Activated naive CD8-positive, alpha-beta T cell treated with anti-CD3 and anti-CD28 coated beads, Interleukin-2, amount 50 U/mL, for 16 hours (primary cell): ENCODE measurements at places on chromosomes 13 and 19.

- DNase-seq = no peak
These were observed 3.6 kb downstream of the ARHGAP45 start for GRCh38 chr19:1070576-1070930.

DNA sequence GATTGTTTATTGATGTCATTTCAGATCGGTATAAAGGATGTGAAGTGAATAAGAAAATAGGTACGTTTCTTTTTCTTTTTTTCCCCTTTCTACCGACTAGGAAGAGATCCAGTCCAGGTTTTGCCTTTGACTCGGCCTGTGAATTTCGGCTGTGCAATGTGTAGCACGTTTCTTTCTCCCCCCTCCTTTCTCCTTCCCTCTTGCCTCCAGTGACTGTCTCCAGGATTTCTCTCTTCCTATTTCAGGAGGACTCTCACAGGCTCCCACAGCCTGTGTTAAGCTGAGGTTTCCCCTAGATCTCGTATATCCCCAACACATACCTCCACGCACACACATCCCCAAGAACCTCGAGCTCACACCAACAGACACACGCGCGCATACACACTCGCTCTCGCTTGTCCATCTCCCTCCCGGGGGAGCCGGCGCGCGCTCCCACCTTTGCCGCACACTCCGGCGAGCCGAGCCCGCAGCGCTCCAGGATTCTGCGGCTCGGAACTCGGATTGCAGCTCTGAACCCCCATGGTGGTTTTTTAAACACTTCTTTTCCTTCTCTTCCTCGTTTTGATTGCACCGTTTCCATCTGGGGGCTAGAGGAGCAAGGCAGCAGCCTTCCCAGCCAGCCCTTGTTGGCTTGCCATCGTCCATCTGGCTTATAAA is at the start of gene GPC6:
Gene GPC6 (plus strand): TSS at position 185 of the 657 bp plus-strand sequence.
- DNase-seq = no peak

- DNase-seq = no peak
These were observed 23.1 kb downstream of the TMED1 start for GRCh38 chr19:10812902-10813404.

- no peak for DNase-seq
These were observed 8.0 kb upstream of the PDE4C start for GRCh38 chr19:18234194-18234593.

DNA sequence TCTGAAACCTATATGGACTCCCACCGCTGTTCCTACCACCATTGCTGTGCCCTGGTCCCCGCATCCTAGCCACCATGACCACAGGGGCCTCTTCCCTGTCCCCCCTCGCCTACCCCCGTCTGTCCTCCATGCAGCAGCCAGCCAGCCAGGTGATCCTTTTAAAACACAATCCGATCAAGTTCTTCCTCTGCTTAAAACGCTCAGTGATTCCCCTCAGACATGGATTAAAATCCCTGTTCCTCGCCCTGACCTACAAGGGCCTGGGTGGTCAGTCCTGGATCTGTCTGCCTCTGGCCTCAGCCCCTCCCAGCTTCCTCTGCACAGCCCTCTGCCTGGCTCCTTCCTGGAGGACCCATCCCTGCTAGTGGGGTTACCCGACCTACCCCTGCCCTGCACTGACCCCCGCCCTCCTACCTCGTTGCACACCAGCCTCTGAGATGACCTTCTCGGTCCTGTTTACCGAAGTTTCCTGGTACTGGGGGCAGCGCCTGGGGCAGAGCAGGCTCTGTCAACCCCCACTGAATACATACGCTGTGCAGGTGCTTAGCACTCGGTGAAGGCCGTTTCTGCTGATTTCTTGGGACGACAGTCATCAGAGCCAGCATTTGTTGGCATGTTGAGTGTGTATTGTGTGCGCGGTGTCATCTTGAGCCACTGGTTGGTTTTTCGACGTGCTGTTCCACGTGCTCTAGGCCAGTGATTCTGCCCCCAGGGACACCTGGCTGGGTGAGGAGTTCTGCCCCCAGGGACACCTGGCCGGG is 14.7 kb upstream of the LENG8 start:
- DNase-seq = no peak

- DNase-seq = no peak
These were observed 27.7 kb upstream of the NFIC start for GRCh38 chr19:3338541-3339181.

DNA sequence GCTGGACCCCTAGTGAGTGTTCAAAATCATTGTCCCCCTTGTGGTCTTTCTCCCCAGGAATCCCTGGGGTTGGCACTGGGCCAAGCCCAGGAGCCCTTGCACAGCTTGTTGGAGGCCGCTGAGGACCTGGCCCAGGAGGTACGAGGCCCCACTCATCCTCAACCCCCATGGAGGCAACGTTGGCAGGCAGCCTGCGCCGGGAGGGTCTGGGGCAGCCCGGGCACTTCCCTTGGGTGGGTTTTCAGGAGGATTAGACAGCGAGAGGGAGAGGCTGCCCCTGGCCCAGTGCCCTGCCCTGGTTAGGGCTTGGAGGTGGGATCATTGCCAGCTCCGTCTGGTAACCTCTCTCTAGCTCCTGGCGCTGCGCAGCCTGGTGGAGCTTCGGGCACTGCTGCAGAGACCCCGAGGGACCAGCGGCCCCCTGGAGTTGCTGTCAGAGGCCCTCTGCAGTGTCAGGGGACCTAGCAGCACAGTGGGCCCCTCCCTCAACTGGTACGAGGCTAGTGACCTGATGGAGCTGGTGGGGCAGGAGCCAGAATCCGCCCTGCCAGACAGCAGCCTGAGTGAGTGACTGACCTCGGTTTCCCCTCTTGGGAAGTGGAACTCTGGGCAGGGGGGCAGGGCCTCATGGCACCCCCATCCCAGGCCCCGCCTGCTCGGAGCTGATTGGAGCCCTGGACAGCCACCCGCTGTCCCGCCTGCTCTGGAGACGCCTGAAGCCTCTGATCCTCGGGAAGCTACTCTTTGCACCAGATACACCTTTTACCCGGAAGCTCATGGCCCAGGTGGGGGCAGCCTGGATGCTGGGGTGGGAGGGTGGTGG is 3.0 kb downstream of the ABCA7 start:
- no peak for DNase-seq

GRCh38 chr13:51148223-51148951 is 37.3 kb upstream of the C13orf42 start:
- no peak for DNase-seq

- DNase-seq = no peak
These were observed 185.4 kb downstream of the POSTN start for GRCh38 chr13:37413161-37413560.

DNA sequence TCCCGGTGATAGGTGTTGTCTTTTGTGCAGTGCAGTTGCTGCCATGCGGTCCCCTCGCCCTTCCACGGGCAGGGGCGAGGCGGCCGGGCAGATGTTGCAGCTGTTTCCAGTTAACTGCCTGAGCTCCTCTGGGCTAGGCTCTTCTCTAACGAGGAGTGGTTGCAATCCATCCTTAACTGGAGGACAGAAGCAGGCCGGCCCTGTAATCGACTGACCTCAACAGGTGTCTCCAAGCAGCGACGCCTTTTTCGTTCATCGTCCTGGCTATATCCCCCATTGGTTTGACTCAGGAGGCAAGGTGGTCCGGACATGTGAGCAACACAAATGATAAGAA is 1.9 kb upstream of the TSC22D1 start:
- no peak for DNase-seq

- DNase-seq = no peak
These were observed 62.9 kb upstream of the KLF2 start for GRCh38 chr19:16261584-16262368.

GRCh38 chr13:39768962-39769361 is 113.5 kb downstream of the COG6 start:
- no peak for DNase-seq

DNA sequence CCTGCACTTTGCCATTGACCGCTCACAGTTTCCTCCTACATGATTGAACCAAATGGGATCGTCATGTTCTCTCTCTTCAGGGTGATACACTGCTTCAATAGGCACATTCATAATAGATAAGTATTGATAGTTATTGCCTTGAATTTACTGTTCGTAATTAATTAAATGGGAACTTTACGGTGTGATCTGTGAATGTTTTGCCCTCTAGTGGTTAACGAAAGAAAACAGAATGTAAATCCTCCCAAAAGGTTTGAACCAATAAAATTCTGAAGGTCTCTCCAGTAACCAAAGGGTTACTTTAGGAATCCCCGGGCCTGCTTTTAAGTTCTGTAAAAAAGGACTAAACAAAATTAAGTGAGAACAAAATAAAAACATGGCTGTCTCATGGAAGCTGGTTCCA is 389.3 kb downstream of the DACH1 start:
- no peak for DNase-seq

DNA sequence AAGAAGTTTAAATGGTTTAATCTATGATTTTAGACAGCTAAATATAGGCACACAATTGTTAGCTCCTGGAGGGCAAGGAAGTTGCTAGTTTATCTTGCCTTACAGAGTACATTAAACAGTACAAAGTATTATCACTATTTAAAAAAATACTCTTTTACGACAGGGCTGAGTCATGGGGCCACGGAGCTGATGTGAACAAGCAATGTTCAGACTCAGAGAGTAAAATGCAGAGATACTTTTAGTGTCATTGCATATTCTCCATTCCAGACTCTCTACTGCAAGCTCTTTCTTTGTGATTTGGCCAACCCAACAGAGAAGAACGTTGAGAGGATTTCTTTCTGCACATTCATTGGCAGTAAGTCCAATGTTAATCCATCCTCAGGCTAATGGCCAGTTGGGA is 352.4 kb downstream of the SPRY2 start:
- DNase-seq = no peak

- no peak for DNase-seq
These were observed 71.2 kb downstream of the HS6ST3 start for GRCh38 chr13:96161141-96161540.

DNA sequence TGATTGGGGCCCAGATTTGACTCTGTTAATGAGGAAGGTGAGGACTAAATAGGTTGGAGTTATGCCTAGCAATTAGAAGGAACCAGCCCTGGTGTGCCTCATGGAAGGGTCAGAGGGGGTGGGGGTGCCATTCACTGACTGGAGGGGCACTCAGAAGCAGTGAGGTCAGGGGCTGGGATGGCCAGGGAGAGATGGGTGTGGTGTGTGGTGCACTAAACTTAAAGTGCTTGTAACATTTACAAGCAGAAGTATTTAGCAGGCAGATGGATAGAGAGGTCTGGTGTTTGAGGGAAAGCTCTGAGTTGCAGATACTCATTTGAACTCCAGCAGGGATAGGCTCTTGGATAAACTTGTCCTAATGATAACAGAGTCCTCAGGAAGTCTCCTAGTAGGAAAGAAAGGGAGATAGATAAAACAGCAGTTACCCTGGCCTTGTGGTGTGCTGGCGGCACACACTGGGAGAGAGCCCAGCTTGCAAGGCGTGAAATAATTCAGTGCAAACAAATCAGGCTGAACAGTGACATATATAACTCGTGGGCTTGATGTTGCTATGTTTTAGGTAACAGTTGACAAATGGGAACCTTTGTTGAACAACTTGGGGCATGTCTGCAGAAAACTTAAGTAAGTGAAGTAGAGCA is 20.0 kb upstream of the UPF3A start:
- DNase-seq = no peak

- no peak for DNase-seq
These were observed 26.0 kb downstream of the SHISA2 start for GRCh38 chr13:26025771-26026170.

GRCh38 chr13:28128030-28128429 is 10.3 kb upstream of the PAN3 start:
- no peak for DNase-seq

DNA sequence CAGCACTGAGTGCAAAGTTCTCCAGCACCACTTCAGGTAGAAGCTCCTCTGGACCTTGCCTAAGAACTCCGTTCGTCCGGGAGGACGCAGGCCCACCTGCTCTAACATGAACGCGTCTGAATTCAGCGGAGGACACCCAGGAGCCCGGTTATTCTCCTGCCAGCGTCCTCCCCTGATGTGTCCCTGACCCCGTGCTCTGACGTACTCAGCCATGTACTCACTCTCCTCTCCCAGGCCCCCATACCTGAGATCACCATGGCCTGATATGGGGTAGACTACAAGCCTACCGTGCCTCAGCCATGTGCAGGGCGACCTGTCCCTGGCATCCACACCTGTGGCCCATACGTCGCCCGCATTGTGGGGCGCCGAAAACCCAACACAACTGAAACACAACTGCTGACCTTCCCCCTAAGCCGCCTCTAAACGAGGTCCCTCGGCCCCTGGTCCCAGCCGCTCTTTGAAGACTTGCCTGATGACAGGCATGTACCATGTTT is 744 bp upstream of the ZNF584 start:
- no peak for DNase-seq

DNA sequence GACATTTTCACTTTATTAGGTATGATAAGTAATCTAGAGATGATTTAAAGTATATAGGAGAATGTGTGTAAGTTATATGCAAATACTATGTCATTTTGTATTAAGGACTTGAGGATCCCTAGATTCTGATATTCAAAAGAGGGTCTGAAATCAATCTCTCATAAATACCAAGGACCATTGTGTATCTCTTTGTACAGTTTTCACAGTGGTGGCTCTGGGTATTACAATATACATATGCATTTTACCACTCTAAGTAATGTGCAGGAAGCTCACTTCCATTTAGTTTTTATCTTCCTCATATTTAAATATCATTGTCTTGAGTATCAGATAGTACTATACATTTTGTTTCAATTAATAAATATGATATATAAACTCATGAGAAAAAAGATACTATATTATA is 862.6 kb upstream of the PCDH20 start:
- no peak for DNase-seq

DNA sequence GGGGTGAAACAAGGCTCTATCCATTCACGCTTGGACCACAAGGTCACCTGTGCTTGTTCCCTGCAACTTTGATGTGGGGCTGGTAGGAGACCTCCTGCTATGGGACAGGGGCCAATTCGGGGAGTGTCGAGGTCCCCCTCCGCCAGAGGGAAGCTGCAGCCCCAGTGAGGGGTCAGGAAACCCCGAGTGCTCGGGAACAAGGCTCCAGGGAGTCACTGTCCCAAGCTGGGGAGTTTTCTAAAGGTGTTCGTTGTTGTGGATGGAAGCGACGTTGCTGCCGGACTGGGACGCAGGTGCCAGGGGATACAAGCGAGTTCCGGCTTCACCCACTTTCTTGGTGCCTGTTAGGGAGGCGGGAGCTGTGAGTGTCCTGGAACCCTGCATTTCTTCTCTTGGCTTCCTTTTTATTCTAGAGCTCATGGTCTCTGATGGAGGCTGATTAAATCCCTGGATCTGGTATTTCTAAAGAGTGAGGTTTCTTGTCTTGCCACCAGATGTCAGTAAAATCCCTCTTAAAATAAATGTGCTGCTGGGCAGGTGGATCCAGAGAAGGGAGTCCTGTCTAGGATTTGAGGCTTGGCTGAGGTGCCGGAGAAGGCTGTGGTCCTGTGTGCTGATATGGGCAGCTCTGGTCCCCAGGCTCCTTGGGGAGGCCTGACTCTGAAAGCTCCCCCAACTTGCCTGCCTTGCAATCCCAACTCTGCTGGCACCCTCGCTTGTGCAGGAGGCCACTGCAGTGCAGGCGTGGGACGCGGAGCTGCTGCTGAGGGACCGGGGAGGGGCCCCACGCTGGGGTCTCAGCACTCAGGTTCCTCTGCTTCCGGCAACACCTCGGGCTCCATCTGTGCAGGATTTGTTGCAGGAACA is 153.9 kb downstream of the TEX29 start:
- no peak for DNase-seq

GRCh38 chr19:50025794-50026549 is at the start of gene ZNF473:
Gene ZNF473 (plus strand): TSS chr19:50026005. CDS start chr19:50031083, 5,078 bp downstream.
- DNase-seq = peak; percentile 72

- DNase-seq = no peak
These were observed 3.6 kb upstream of the COMMD6 start for GRCh38 chr13:75541287-75541686.

GRCh38 chr13:91540158-91540736 is 141.8 kb downstream of the GPC5 start:
- DNase-seq = no peak

- no peak for DNase-seq
These were observed 493 bp upstream of the LHFPL6 start for GRCh38 chr13:39603424-39603947.

GRCh38 chr19:49546825-49547565 is 19.2 kb downstream of the RCN3 start:
- DNase-seq = no peak
